Activated CD4-positive, CD25-positive, alpha-beta regulatory T cell treated with anti-CD3 and anti-CD28 coated beads, Interleukin-2, amount 50 U/mL, for 16 hours (primary cell): ENCODE measurements at places on chromosomes 6 and 20.

DNA sequence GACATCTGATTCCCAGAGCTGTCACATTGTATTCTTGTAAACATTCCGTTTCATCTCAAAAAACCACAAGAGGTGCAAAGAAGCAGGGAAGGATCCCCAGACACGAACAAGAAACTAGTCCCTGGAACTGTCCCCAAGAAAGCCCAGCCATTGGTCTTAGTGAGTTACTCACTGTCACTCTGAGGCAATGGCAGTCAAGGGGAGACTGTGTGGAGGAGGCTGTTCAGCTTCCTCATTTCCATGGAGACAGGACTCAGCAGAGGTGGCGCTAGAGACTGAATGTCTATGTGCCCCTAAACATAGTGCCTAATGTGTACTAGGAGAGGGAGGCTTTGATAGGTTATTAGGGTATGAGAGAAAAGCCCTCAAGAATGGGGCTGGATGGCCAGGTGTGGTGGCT lies 11.1 kb downstream of the ULBP1 start:
- no peak for DNase-seq

DNA sequence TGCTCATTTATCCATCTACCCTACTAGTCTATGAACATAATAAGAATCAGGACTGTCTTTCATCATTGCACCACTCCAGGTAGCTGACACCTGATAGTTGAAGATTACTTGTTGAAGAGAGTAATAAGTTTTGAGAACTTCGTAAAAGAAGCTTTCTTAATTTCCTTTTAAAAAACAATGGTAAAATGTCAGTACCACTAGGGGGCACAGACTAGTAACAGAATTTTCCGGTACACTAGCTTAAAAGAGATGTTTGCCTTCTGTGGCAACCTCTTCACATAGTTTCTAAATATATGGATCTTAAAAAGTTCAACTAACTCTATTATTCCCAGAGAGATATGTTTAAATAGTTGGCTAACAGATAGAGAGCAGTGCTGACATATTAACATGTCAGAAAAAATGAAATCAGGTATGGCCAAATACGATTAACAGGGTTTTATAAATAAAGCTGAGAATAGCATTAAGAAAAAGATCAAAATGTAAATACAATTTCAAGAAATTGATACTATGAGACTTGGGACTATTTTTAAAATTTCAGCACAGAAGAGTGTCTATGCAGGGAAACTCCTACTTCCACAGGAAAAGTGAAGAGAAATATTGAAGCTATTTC lies 5.4 kb upstream of the KCNQ5 start:
- DNase-seq = no peak

DNA sequence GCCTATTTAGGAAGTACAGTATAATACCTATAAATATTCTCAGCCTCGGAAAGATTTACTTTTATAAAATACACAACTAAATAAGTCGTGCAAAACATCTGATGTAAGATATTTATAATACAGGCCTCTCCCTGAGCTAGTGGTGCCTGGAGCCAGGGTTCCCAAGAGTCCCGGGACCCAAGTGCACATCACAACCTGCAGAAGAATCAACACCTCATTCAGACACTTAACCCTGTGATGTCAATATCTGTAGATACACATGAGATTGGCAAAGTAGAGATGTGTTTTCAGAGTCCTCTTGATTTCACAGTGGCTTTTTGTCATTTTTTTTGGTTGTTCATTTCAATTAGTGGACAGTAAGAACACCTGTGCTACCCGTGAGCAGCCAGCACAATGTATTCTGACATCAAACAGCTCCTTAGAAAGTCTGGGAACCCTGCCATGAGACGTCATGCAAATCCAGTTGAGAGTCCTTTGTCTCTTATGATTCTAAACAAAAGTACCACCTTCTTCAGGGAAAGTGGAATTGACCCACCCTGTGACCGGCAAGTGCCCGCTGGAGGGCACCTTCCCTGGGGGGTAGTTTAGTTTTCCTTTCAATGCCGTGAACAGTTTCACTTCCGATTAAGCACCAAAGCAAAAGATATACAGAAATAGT lies 101.6 kb downstream of the DACT2 start:
- DNase-seq = no peak

- DNase-seq = no peak
Measured at GRCh38 chr6:10341605-10342004, 73.3 kb downstream of the TFAP2A start.

GRCh38 chr6:106125925-106126435 lies 39.8 kb downstream of the PRDM1 start:
- no peak for DNase-seq

DNA sequence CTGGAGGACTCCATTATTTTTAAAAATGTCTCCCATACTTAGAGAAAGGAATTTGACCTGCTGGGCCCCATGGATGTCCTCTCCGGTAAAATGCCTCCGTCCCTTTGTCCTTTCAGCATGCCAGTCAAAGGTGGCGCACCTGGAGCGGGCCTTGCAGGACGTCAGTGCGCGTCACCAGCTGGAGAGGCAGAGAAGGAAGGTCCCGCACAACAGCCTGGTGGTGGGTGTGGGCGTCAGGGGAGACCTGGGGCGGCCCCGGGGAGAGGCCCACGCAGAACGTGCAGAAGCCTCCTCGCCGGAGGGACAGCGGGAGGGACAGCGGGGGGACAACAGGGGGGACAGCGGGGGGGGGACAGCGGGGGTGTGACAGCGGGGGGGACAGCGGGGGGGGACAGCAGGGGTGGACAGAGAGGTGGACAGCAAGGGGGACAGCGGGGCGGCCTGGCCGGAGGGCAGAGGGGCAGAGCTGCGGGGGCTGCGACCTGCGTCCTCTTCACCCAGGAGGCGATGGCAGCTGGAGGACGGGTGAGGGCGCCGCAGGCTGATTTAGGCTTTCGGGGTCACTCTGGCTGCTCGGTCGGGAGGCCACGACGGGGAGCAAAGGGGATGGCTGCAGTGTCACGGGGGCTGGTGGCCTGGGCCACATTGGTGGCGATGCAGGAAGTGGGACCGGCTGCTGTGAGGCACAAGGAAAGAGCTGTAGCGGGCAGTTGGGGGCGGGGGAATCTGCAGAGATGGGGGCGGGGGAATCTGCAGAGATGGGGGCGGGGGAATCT lies 859 bp upstream of the KIF25 start:
- no peak for DNase-seq

- no peak for DNase-seq
Measured at GRCh38 chr20:63091901-63092659, 85.3 kb upstream of the BHLHE23 start.
